Esophagus squamous epithelium (tissue), 5 donors: ENCODE measurements at places on chromosomes 3 and 15. TPM values are rescaled to one million over a fixed set of nuclear protein-coding genes. Genes with fewer than 3 reads are reported as not detected.

The GALNT15 gene
- 7.3 TPM for total RNA-seq

The DLL4 gene
- total RNA-seq: 4.6 TPM

The NOX5 gene
- total RNA-seq: 1.5 TPM

The GOLGA8M gene
- not detected for total RNA-seq

The LTK gene
- total RNA-seq: not detected

The SLC28A2 gene
- not detected for total RNA-seq

The TLR9 gene
- not detected for total RNA-seq

The HAPLN3 gene
- 9.4 TPM for total RNA-seq

The GABRB3 gene
- total RNA-seq: 0.95 TPM

The MCTP2 gene
- total RNA-seq: 19.7 TPM

The CCR3 gene
- total RNA-seq: not detected

GRCh38 chr3:179943117-179943880, 93.4 kb downstream of the PEX5L start:
- no peak for DNase-seq

GRCh38 chr3:73225146-73225855, 163.8 kb downstream of the EBLN2 start:
- no peak for DNase-seq

- no peak for DNase-seq
These were observed 615.7 kb upstream of the UBE2E2 start for GRCh38 chr3:22587446-22587845.

- DNase-seq: no peak
These were observed 6.7 kb upstream of the CCR1 start for GRCh38 chr3:46214751-46215352.

GRCh38 chr3:15903164-15903563, 105.4 kb upstream of the ANKRD28 start:
- DNase-seq: no peak

DNA sequence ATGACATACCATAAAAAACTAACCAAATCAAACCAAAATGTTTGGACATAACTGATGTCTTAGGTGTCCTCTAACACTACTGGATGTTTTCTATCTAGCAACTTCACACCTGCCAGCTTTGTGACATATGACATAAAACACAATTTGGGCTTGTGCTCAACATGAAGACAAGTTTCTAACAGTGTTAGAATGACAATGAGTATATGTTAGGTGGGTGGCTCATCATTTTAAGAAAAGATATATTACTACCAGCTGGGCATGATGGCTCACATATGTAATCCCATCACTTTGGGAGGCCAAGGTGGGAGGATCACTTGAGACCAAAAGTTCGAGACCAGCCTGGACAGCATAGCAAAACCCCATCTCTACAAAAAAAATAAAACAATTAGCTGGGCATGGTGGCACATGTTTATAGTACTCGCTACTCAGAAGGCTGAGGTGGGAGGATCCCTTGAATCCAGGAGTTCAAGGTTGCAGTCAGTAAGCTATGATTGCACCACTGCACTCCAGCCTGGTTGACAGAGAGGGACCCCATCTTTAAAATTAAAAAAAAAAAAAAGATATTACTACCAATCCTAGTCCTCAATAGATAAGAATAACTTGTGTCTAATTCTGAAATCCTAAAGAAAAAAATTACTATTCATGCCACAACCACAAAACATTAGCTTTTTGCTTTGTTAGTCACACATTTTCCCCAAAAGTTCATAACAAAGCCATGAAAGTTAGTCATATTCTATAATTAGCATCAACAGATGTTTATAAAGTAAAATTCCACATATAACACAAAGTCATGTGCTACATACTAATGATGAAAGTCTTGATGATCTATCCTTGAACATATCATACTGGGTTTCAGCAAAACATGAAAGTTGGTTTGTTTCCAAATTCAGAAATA, 59.9 kb downstream of the LRRFIP2 start:
- no peak for DNase-seq

DNA sequence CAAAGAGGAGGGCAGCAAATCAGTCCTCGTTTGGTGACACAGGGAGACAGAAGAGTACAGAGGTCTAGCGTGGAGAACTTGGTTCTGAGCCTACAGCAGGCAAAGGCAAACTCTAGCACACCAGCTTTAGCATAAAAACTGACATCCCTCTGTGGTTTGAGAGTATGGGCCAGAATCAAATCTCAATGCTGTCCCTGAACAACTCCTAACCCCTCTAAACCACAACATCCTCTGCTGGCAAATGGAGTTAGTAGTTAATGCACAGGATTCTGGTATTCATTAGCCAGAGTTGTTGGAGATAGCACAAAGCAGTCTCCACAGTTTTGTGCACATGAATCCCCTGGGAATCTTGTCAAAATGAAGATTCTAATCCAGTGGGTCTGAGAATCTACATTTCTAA, 315.8 kb downstream of the NTRK3 start:
- no peak for DNase-seq

DNA sequence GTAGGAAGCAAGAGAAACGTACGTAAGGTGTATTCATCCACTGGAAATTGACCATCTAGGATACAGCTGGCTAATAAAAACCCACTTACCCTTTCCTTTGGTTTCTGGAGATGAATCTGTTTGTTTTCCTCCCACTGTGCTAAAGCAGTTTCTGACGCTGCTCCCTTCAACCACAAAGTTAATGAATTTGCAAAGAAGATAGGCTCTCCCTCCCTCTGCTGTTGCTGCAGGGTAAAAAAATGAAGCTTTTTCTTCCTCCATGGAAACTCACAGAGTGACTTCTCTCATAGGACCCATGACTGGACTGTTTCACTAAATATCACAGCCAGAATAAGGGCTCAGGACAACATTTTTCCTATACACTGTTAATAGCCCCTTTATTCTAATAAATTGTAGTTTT, 172.1 kb upstream of the LRRN1 start:
- no peak for DNase-seq

DNA sequence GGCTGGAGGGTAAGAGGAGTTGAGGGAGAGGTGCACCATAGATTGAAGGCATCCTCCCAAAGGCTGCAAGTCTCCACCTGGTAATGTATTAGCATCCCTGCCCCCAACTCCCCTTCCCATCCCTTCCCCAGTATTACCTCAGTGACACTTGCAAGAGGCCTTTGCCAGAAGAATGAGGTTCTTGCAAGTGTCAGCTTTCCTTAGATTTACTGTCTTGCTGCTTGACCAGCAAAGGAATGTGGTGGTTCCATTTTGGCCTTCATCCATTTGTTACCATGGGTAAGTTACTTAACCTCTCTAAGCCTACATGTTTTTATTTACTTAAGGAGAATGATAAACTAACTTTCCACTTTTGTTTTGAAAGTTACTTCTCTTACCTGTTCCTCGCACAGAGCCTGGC, 108.9 kb downstream of the LRTM1 start:
- DNase-seq: no peak

DNA sequence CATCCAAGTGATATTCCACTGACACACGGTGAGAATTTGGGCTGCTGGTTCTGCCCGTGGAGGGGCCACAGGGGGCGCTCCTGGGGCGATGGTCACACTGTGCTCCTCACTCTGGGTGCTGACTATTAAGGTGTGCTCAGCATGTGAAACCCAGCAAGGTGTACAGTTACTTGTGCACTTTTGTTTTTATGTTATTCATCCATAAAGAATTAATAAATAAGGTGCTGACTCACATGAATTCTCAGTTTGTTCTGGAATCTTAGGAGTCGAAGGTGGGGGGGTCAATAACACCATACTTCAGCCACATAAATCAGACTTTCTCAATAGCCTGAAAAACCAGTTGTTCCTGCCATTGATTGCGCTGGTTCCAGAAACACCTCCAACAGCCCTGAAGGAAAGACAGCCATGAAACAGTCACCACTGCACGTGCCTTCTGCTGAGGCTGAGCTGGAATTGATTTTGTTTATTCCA, 53.5 kb upstream of the SPATA12 start:
- DNase-seq: no peak

- no peak for DNase-seq
These were observed 3.7 kb downstream of the PBRM1 start for GRCh38 chr3:52682016-52682415.

GRCh38 chr15:34721802-34722438, 32.9 kb downstream of the GJD2 start:
- no peak for DNase-seq

- no peak for DNase-seq
These were observed 120.8 kb upstream of the CCNL1 start for GRCh38 chr3:157280786-157281185.

DNA sequence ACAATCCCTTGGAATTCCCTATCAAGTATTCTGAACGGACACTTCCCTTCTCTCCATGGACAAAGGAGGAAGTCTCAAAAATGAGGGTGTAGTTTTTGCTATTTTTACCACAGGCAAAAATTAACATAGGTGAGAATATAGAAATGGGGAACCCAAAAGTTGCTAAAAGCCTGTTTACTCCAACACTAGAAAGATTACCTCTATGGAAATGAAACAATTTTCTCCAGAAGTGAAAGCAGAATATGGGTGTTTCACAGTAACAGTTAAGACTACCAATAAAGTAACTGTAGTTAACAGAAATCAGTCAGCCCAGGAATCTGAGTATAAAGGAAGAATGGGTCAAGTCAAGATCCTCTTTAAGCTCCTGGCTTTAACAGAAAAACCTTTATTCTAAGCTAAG, 9.3 kb downstream of the TRA2B start:
- DNase-seq: no peak

DNA sequence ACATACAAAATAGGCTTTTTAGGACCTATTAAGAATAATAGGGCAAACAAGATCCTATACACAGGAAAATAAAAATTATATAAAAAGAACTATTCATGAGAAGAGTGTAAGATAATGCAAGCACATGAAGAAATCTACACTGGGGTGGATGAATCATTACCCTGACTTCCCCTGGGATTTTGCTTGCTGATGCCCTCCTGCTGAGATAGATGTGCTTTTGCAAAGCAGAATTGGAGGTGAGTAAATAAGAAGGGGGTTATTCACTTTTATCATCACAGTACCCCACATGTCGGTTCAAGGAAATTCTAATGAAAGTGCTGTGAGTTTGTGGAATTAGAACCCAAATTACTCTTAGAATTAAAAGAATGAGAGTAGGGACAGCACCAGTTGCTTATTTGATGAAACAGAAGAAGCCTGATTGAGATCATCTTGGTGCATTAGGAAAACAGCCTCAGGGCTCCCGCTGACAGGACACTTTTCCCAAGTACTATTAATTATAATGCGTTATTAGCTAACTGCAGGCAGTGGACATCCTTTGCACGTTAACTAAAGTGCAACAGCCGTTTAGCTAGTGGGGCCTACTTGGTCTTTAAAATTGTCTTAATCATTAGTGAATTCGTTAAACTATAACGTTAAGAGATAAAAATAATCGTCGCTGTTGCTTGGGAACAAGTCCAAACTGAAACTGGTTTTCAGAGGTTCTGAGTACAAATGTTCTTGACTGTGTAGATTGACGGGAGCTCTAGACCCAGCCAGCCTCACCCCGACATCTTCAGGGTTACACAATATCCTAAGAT, 48.4 kb downstream of the SLC2A2 start:
- DNase-seq: no peak

- no peak for DNase-seq
These were observed 82.7 kb downstream of the CD47 start for GRCh38 chr3:108008106-108008505.

GRCh38 chr3:61299343-61300005, 48.2 kb upstream of the FHIT start:
- DNase-seq: no peak

DNA sequence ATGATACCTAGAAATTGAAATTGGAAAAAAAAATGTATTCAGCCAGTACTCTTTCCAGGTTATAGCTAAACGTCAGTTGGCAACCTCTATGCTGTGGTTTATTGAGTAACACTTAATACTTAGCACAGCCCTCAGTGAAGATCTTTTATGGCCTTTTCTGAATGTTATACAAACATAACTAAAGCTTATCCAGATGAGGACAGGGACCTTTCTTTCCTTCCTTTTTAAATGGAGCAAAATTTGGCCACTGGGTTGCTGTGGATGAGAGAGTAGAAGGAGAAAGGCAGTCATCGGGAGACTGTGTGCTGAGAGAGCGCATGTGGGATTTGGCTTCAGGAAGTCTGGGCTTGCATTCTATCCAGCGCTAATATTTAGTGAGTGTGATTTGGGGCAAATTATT, 36.1 kb downstream of the IGF1R start:
- DNase-seq: no peak

- DNase-seq: no peak
These were observed 111.0 kb downstream of the NSUN3 start for GRCh38 chr3:94173673-94174434.

DNA sequence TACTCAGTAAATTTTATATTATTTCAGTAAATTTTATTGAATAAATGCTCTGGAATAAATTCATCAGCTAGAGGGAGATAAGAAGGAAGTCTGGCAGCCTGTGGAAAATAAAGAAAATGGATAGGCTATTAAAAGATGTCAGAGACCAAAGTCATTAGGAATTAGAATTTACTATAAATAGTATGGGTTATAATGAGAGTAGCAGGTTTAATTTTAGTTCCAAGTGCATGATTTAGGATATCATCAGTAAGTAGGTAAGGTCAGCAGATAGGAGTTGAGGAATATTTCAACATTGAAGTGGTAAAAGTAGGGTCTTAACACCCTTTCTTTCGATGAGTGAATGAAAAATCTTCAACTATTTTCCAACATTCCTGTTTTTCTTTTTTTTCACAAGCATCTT, 64.6 kb downstream of the SNRPN start:
- no peak for DNase-seq

DNA sequence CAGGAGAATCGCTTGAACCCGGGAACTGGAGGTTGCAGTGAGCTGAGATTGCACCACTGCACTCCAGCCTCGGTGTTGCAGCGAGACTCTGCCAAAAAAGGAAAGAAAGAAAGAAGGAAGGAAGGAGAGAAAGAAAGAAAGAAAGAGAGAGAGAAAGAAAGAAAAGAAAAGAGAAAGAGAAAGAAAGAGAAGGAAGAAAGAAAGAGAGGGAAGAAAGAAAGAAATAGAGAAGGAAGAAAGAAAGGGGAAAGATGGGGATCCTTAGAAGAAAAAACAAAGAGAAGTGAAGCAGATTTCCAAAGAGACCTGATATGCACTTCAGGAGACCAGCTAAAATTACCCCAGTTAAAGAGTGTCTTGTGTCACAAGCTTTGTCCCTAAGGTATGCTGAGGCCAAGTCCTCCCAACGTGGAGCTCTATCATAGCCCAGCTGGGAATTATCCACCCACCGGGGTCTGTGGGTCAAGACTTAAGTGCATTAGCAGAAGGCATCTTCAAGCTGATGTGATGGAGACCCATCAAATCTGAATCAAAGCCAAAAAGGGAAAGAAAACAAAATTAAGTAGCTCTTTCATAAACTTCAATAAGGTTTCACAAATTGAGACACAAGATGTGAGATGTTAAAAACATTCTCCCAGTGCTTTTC, 17.8 kb upstream of the AKAP13 start:
- no peak for DNase-seq

- DNase-seq: no peak
These were observed 82.8 kb upstream of the CDV3 start for GRCh38 chr3:133490468-133491351.

- DNase-seq: no peak
These were observed 134.3 kb downstream of the NSMCE3 start for GRCh38 chr15:29135309-29135657.
